AG04450 (cell line): ENCODE measurements at places on chromosomes 11 and 22.

- no peak for DNase-seq
Observed at GRCh38 chr22:46086577-46087335, 63.6 kb upstream of the PPARA start.

GRCh38 chr22:11627798-11628650, 3900.0 kb upstream of the OR11H1 start:
- no peak for DNase-seq

DNA sequence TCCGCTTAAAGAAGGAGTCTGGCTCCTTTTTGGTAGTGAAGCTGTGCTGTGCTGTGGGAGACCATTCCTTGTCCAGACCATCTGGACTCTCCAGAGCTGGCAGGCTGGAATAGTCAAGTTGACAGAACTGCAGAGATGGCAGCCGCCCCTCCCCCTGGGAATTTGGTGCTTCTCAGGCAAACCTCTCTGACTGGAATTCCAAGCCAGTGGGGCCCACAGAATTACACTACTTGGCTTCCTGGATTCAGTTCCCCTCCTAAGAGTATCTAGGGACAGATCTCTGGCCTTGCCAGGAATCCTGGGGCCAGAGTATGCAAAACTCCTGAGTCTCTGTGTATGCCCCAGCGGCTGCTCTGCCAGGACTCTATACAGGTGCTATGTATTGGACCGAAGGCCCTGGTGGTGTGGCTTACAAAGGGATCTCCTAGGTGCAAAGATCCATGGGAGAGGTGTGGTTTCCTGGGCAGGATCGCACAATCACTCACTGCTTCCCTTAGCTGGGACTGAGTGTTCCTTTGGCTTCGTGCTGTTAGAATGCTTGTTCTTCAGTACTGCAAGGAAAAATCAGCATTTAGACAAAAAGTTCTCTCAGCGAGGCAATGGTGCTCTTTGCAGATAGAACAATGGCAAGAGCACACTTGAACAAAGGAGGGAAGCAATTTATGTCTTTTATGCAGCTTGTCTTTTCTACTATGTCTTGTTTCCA, 86.8 kb downstream of the PRMT3 start:
- DNase-seq: no peak

DNA sequence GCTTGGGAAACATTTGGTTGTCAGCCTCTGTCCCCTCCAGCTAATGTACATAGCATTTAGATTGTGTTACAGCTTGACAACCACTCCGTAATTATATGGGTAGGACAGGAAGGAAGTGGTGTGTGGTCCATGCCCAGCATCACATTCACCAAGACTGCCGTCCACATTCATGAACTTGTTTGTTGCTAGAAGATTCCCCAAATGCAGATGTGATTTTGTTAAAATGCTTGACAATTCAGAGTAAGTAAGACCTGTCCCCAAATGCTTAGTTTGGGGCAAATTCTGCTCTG, 1482.7 kb downstream of the TBC1D22A start:
- no peak for DNase-seq

GRCh38 chr22:23118647-23119493, 22.9 kb downstream of the RSPH14 start:
- DNase-seq: no peak
